Placental pericyte (primary cell): ENCODE measurements at places on chromosomes 12 and 14. TPM values are rescaled to one million over a fixed set of nuclear protein-coding genes. Genes with fewer than 3 reads are reported as not detected.

The ARHGAP9 gene
- 0.14 and 0.66 TPM in 2 replicates for total RNA-seq

The OVCH1 gene
- total RNA-seq: not detected in 2 replicates

The KRT6B gene
- total RNA-seq: 0.29 TPM in 1 of 2 replicates, not detected in the other

The CMKLR1 gene
- 1.1 and 7.4 TPM in 2 replicates for total RNA-seq

The CCDC184 gene
- 0.29 and 1.1 TPM in 2 replicates for total RNA-seq

The RILPL1 gene
- 11.9 and 14.4 TPM in 2 replicates for total RNA-seq

The TAS2R46 gene
- 2.6 and 3.5 TPM in 2 replicates for total RNA-seq

The MCRS1 gene
- 65.4 and 88.3 TPM in 2 replicates for total RNA-seq

The CLEC9A gene
- not detected in 2 replicates for total RNA-seq
